ENCODE measurements at places on chromosomes 7 and 10. TPM values are rescaled to one million over a fixed set of nuclear protein-coding genes. Genes with fewer than 3 reads are reported as not detected.

- peaks cover 3% of the 10 kb centered on the region for H3K4me1 ChIP-seq
- no peak overlapping the region for H3K27ac ChIP-seq
- peaks cover under 1% of the 10 kb centered on the region for H3K36me3 ChIP-seq
- no peaks in the 10 kb centered on the region for H3K27me3 ChIP-seq
- DNase-seq, result no peak
Measured at GRCh38 chr10:52108236-52108635, 205.8 kb upstream of the DKK1 start.

DNA sequence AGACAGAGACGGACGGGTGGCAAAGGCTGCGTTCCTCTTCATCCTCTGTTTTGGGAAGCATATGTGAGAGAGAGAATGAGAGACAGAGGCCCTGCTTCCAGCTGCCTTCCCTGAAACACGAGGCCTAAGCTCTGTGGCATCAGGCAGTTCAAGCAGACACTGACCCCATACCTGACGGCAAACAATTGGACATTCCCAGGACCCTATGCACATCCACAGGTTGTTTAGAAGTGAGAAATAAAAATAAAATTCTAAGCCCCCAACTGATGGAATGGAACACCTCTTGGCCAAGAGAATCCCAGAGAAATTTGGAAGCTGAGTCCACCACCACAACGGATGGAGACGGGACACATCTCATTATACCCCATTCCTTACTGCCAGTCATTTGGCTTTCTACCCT, 105.3 kb downstream of the CPXM2 start:
- no peak for DNase-seq
- H3K4me1 ChIP-seq, result peaks cover 7% of the 10 kb centered on the region
- H3K4me3 ChIP-seq, result no peak overlapping the region
- no peaks in the 10 kb centered on the region for H3K27me3 ChIP-seq
- peaks cover 9% of the 10 kb centered on the region for H3K36me3 ChIP-seq
- H3K27ac ChIP-seq, result no peak overlapping the region

DNA sequence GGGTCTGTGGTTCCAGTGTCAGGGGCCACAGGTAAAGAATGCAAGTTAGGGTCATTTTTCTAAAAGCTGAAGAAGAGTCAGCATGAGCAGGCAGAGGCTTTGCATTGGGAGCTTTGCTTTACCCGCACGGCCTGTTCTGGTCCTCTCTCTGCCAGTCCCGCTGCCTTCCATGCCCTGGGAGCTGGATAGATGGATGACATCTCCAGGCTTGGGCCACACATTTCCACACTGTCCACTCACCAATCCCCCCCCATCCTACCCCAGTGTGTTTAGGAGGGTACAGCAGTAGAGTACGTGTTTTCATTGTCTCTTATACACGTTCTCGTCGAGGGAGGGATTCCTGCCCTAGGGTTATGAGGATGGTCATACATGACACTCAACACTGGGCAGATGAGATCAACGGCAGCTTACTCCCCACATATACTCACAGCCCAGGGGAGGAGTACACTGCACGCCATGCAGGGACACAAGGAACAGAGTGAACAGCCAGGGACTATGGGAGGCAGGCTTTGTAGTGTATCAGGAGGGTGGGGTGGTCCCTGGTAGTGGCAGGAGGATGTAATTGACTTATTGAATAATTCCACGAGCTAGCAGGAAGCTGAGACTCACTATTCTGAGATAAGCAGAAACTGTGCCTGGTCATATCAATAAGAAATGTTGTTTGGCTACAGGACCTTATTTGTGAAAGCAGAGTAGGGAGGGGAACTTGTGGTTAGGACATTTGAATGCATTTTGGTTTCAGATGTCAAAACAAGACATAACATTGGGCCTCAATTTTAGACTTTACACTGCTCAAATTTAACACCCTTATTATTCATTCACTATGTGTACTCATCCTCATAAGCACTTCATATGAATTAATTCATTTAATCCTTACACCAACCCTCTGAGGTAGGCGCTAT, 36.6 kb downstream of the PLPP4 start:
- H3K4me1 ChIP-seq, result no peaks in the 10 kb centered on the region
- H3K27me3 ChIP-seq, result no peaks in the 10 kb centered on the region
- no peak for DNase-seq
- no peaks in the 10 kb centered on the region for H3K36me3 ChIP-seq

DNA sequence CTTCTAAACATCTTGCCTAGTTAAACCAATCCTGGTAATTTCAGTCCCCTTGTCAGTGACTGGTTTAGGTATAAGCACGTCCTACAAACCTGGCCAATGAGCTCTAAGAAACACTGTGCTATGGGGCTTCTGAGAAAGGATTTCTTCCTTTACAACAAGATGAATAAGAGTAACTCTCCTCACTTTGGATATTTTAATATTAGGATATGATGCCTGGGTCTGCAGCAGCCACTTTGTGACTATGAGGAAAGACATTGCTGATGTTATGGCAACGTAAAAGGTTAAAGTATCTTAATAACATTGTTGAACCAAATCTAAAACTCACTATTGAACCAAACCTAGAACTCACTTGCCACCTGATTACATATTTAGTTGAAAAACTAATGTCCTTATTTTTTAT, 26.5 kb upstream of the EPC1 start:
- H3K4me3 ChIP-seq, result no peak overlapping the region
- H3K4me1 ChIP-seq, result no peaks in the 10 kb centered on the region
- no peaks in the 10 kb centered on the region for H3K27me3 ChIP-seq
- H3K36me3 ChIP-seq, result peaks cover 7% of the 10 kb centered on the region

- DNase-seq, result no peak
- H3K36me3 ChIP-seq, result no peaks in the 10 kb centered on the region
- no peaks in the 10 kb centered on the region for H3K4me1 ChIP-seq
- H3K27me3 ChIP-seq, result no peaks in the 10 kb centered on the region
- no peak overlapping the region for H3K27ac ChIP-seq
Measured at GRCh38 chr7:17520941-17521340, 222.5 kb downstream of the AHR start.

DNA sequence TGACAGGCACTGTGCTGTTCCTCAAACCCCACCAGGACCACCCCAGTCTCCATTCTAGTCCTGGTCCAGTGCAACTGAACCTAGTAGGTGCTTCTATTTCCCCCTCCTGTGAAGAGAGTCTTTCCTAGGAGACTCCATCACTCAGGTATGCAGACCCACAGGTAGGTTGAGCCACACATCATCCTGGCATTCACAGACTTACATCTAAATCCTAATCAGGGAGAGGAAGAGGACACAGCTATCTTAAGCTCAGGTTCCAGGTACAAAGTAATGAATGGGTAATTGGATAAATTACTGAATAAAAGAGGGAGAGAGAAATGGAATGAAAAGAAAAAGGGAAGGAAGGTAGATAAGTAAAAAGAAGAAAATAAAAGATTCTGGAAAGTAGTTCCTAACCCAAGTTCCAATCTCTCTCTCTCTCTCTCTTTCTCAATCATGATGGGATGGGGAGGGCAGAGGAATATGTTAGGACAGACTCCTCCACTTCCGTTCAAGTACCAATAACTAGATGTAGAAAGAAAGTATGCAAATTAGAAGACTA, 139.8 kb upstream of the NAMPT start:
- H3K36me3 ChIP-seq, result no peaks in the 10 kb centered on the region
- no peaks in the 10 kb centered on the region for H3K27me3 ChIP-seq
- H3K4me3 ChIP-seq, result no peak overlapping the region
- no peak overlapping the region for H3K27ac ChIP-seq

GRCh38 chr10:70426823-70427222, 14.7 kb downstream of the NODAL start:
- H3K36me3 ChIP-seq, result peaks cover 50% of the 10 kb centered on the region
- DNase-seq, result no peak
- H3K4me3 ChIP-seq, result no peak overlapping the region
- H3K27me3 ChIP-seq, result no peaks in the 10 kb centered on the region
- no peaks in the 10 kb centered on the region for H3K4me1 ChIP-seq
- no peak overlapping the region for H3K27ac ChIP-seq

GRCh38 chr10:133388973-133389818, 4.8 kb upstream of the MTG1 start:
- H3K4me3 ChIP-seq, result no peak overlapping the region
- H3K4me1 ChIP-seq, result no peaks in the 10 kb centered on the region
- no peak overlapping the region for H3K27ac ChIP-seq
- DNase-seq, result no peak
- H3K27me3 ChIP-seq, result no peaks in the 10 kb centered on the region

DNA sequence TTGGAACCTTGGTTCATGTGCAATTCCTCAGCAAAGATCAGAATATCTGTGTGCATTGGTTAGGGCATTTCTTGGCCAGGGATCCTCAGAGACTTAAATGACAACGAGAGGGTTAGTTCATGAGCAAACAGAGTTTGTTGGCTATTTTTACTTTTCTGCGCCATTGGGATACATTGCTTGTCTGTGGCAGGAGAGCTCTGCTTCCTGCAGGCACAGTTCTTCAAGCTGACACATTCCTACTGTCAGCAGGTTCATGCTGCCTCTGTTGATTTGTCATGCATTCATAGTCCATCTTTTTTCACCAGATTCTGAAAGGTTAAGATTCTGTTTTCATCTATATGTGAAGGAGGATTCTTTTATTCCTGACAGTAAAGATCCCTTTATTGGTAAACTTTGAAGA, 139.4 kb downstream of the TMEM178B start:
- H3K4me3 ChIP-seq, result no peak overlapping the region
- H3K27me3 ChIP-seq, result no peaks in the 10 kb centered on the region
- H3K4me1 ChIP-seq, result peaks cover 13% of the 10 kb centered on the region

- DNase-seq, result no peak
- H3K27me3 ChIP-seq, result no peaks in the 10 kb centered on the region
- H3K27ac ChIP-seq, result no peak overlapping the region
Measured at GRCh38 chr10:26451903-26452302, 13.8 kb downstream of the APBB1IP start.

SUGCT gene
- total RNA-seq, result 2.7 TPM

FAM25G gene
- total RNA-seq, result not detected

GRCh38 chr7:94289071-94289470, 105.6 kb upstream of the COL1A2 start:
- H3K4me3 ChIP-seq, result no peak overlapping the region
- peak; percentile 84 for DNase-seq
- no peaks in the 10 kb centered on the region for H3K4me1 ChIP-seq
- H3K27ac ChIP-seq, result no peak overlapping the region

DNA sequence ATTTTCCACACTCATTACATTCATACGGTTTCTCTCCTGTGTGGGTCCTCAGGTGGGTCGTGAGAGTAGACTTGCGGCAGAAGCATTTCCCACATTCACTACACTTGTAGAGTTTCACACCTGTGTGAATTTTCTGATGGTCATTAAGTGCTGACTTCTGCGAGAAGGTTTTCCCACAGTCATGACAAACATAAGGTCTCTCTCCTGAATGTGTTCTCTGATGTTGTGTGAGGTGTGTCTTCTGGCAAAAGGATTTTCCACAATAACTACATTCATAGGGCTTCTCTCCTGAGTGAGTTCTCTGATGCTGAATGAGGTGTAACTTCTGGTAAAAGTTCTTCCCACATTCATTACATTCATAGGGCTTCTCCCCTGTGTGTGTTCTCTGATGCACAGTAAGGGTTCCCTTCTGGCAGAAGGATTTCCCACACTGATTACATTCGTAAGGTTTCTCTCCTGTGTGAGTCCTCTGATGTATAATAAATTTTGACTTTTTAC, 15.1 kb downstream of the ZNF12 start:
- no peaks in the 10 kb centered on the region for H3K36me3 ChIP-seq
- no peak for DNase-seq
- H3K4me3 ChIP-seq, result no peak overlapping the region
- no peaks in the 10 kb centered on the region for H3K4me1 ChIP-seq
- no peak overlapping the region for H3K27ac ChIP-seq

NACAD gene
- 6.4 TPM for total RNA-seq

ZNF746 gene
- total RNA-seq, result 26.7 TPM

DNA sequence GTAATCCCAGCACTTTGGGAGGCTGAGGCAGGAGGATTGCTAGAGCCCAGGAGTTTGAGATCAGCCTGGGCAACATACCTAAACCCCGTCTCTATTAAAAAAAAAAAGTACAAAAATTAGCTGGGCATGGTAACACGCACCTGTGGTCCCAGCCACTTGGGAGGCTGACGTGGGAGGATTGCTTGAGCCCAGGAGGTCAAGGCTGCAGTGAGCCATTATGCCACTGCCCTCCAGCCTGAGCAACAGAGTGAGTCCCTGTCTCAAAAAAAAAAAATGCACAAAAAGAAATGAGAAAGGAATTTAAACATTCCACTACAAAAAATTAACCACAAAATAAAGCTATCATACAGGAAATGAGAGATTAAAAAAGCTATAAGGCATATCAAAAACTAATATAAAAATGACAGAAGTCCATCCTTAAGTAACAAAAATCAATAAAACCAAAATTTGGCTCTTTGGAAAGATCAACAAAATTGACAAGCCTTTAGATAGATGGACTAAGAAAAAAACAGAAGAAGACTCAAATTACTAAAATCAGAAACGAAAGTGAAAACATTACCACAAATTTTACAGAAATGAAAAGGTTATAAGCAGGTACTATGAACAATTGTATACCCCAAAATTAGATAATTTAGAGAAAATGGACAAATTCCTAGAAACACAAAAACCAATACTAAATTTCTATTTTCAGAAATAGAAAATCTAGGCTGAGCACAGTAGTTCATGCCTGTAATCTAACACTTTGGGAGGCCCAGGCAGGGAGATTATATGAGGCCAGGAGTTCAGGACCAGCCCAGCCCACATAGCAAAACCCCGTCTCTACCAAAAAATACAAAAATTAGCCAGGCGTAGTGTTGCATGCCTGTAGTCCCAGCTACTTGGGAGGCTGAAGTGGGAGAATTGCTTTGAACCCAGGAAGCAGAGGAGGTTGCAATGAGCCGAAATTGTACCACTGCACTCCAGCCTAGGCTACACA, 42.4 kb upstream of the NANOS1 start:
- H3K4me1 ChIP-seq, result no peaks in the 10 kb centered on the region
- H3K4me3 ChIP-seq, result no peak overlapping the region
- H3K27ac ChIP-seq, result no peak overlapping the region
- no peaks in the 10 kb centered on the region for H3K27me3 ChIP-seq
- peaks cover 6% of the 10 kb centered on the region for H3K36me3 ChIP-seq

DNA sequence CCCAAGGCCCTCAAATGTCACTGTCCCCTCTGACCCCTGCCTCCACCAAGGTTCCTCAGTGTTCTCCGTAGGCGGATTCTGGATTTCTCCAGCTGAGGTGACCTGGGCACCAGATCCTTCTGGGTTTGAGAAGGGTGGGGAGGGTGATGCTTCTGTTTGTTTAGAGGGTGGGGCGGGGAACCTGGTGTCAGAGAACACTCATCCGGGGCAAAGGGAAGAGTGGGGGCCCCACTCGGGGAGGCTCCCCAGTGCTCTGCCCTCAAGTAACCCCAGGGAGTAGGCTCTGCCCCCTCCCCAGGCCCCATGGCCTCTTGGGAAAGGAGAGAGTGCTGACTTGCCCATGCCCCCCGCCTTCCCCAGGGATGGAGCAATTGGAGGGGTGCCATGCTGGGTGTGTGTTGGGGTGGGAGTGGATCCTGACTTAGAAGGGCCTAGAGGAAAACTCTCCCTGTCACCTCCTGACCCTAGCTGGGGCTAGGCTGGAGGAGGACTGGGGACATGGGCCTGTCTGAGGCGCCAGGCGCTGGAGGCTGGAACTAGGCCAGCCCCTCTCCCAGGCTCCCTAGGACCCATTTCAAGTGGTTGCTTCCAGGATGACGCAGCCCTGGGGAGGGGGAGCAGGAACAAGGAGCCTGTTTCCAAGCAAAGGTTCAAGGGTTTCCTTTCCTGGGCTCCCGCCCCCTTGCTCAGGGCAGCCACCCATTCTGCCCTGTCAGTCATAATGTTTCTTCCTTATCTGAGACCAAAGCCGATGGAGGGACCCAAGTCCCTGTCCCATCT, 27.9 kb downstream of the KAZALD1 start:
- no peaks in the 10 kb centered on the region for H3K27me3 ChIP-seq
- no peaks in the 10 kb centered on the region for H3K36me3 ChIP-seq
- no peak for DNase-seq
- H3K4me3 ChIP-seq, result no peak overlapping the region
